LoVo (cell line): ENCODE measurements at places on chromosomes 2 and 18.

DNA sequence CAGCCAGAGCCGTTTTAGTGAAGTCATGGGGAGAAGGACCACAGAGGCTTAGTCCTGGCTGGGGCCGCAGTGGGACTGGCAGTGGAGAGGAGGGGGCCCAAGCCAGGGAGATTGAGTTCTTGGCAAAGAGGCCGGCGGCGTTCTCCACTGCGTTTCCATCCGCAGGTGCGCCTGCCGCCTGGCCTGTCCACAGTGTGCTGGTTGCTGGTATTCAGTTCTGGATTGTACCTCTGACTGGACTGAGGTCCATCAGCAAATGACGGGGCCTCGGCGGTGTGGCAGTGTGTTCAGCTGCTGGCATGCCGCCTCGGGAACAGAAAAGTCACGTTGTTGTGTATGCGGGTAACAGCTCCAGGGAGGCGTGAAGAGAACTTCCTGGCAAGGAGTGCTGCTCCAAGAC lies 36.8 kb downstream of the LRRFIP1 start:
- DNase-seq = no peak

GRCh38 chr2:193679847-193680246 lies 1485.1 kb upstream of the TMEFF2 start:
- no peak for DNase-seq

- DNase-seq = peak; percentile 66
These were observed 181.7 kb downstream of the ANAPC1 start for GRCh38 chr2:111702119-111702803.

- no peak for DNase-seq
These were observed 8.3 kb upstream of the TMEM131 start for GRCh38 chr2:98004047-98004446.
